Stimulated activated CD4-positive, alpha-beta T cell treated with anti-CD3 and anti-CD28 coated beads, Interleukin-1b, Interleukin-23, amount 100 ng/mL, for 4 hours (primary cell): ENCODE measurements at places on chromosomes 5 and 9.

- no peak for DNase-seq
Observed at GRCh38 chr5:147530530-147531389, 20.9 kb upstream of the DPYSL3 start.

DNA sequence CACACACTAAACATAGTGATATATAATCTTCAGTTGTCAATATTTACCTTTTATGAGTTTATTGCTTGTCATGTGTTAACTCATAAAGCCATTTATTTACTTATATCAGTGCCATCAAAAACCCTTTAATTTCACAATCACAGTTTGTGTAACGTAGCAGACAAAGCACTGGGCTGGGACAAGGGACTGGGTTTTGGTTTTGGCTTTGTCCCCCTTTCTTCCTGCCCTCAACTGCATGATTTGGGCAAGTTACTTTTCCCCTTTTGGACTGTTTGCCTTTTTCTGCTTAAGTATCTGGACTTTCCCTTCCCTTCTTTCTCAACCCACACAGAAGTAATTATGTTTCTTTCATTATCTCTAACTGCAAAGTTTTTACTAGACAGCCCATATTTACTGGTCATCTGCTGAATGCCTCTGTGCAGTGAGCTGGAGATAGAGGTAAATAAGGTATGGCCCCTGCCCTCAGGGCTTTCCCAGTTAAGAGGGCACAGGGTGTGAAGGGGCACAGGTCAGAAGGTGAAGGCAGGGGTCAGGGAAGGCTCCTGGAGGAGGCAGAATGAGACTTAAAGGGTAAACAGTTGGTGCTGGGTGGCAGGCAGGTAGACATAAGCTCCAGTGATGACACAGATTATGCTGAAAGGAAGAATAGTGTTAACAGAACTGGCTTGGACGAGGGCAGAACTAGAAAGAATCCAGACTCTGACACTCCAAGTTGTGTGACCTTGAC, 14.8 kb upstream of the NR3C1 start:
- DNase-seq = no peak

- DNase-seq = no peak
Observed at GRCh38 chr9:105500108-105500766, 52.4 kb downstream of the FSD1L start.

DNA sequence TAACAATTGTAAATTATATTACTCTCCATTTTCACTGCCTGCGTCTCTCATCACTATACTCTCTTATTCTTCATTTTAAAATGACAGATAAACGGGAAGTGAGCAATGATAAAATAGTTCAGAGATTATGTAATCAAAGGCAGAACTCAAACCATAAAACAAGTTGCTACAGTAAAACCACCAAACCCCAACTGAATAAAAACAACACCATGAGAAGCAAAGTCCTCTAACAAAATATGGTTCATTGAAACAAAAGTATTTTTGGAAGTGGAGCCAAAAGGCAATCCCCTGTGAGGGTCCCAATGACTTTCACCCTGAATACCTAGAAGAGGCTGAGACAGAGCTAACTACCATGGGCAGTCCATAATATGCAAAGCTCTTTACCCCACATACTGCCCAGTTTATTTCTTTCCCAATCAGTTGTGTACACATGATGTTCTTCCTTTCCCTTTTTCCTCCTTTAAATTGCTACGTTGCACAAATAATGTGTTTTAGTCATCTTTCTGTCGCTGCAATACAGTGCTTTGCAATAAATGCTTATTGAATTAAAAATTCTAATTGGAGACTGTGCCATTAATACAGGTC, 64.0 kb upstream of the PTGER4 start:
- DNase-seq = no peak

DNA sequence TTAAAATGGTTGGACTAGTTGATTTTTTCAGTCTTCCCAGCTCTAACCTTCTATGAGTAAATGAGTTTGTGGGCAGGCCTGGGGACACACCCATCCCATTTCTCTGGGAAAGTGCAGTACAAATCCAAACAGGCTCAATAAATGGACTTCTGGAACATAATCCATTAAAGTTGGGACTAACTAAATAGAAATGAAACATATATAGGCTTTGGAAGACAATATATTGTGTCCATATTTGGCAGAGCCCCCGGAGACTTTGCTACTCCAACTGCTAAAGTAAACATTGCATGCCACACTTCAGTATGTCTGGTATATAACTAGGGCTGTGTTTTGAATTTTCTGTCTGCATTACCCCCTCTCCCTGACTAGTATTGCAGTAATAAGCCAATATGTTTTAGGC, 191.4 kb upstream of the DAB2 start:
- DNase-seq = no peak

- no peak for DNase-seq
Observed at GRCh38 chr5:56026863-56027300, 32.1 kb upstream of the IL6ST start.

DNA sequence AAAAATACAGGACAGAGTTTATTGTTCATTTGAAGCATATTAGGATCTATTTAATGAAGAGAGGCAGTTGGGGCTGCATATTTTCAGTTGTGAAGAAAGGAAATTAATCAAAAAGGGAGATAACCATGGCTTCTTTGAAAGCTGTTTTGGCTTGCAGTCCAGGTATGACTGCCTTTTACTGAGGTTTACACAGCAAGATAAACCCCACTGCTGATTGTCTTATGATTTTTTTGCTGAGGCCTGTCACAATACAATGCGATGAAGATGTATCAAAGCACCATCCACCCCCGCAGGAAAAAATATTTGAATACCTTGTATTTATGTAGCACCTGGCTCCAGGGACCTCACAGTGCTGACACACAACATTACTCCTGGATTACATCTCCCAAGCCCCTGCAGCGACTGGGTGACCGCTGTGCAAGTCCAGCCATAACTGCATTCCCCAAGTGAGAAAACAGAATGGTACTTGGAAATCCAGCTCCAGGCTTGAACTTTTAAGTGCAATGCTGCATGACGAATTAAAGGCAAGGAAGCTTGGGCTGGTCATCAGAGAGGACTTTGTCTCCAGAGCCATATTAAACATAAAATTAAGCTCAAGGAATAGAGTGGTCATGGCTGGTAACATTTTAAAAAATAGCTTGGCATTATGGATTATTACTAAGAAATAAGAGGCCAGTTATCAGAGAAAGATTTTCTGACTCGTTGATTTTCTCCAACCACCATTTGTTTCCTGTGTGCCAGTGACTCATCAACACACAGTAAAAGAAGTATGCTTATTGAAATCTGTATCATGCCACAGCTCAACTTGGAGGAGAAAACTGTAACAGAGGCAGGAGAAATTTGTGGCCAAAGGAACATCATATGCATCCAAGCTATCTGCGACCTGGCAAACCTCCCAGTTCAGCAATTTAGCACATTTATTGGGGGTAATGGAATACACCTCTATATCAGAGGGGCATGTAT, 374.2 kb downstream of the MAN2A1 start:
- DNase-seq = no peak

- no peak for DNase-seq
Observed at GRCh38 chr5:96338624-96339415, 94.2 kb downstream of the PCSK1 start.

GRCh38 chr5:15691521-15691920, 191.5 kb downstream of the FBXL7 start:
- no peak for DNase-seq

DNA sequence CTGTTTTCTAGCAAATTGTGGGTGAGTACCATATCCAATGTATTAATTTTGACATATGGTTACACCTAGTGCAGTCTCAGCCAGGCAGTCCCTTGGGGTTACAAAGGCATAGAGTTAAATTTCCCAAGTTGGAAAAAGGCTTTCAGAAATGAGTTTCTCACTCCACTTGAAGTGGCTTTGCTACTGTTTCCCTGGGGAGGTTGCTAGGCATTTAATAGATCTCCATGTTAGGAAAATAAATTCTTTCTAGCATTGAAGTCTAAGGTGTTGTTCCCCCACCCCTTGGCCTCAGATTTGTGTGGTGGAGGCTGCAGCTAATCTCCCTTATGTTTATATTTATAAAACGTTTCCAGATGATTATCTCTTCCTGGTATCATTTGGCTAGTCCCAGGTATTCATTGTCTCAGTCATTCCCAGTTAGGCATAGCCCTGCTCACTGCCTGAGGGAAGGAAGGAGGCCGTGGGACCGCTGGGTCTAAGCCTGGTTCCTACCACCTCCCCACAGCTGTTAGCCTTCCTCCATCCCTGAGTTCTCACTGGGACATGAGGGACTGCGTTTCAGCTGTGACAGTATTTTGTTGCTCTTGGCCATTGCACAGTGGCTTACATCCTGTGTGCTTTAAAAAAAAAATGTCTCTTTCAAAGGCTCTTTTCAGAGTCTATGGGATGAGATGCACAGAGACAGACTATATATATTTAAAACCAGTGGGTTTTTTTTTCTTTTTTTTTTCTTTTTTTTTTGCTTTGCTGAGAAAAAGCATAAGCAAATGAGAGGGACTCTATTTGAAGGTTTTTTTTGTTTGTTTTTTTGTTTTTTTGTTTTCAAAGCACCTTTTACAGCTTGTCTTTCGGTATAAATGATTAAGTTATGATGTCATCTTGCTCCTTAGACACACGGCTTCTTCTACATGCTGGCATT, 121.5 kb downstream of the MAST4 start:
- no peak for DNase-seq

DNA sequence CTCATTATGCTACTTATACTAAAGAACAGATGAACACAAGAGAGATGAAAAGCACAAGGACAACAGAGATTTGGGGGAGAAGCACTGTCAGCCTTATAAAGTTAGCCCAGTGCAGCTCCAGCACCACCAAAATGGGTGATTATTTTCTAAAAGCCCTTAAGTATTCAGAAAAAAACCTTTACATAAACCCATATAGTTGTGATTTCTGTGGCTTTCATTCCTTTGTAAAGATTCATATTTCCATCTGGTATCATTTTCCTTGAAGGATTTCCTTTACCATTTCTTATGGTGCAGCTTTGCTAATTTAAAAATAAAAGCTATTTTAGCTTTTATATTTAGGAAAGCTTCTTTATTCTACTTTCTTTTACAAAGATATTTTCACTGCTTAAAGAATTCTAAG, 311.0 kb downstream of the TMEM167A start:
- DNase-seq = no peak

- DNase-seq = peak; percentile 75
Observed at GRCh38 chr9:120925535-120926396, 830 bp downstream of the TRAF1 start.

DNA sequence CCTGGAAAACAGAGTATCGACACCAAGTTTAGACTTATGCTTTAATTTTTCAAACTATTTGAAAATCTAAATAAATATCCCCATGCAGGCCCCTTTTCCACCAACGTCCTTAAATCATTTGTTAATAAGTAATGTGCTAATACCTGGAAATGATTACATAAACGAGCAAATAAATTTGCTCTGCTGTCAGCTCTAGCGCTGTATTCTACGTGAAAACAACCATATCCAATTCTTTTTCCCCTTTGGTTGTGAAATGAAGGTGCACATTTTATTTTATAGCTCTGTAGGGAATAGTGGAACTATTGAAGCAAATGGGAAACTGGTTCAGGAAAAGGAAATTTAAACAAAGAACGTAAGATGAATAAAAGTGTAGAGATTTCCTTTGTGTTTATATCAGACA, 137.7 kb upstream of the ZNF608 start:
- DNase-seq = no peak
